ENCODE measurements at places on chromosomes 6 and 20.

DNA sequence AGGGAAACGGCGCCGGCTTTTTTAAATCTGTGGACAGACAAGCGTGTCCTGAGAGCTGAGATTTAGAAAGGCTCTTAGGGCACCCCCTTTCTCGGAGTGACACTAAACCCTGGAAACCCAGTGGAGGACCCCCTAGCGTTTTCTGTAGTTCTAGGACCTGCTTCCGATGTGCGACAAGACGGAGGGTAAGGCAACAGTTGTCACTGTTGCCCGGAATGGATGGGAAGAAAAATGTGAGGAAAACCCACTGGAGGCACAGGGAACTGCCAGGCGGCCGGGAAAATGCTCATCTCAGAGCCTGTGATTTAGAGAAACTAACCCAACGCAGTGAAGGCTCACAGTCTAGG lies 551 bp upstream of the ATP5F1E start:
- DNase-seq: no peak

DNA sequence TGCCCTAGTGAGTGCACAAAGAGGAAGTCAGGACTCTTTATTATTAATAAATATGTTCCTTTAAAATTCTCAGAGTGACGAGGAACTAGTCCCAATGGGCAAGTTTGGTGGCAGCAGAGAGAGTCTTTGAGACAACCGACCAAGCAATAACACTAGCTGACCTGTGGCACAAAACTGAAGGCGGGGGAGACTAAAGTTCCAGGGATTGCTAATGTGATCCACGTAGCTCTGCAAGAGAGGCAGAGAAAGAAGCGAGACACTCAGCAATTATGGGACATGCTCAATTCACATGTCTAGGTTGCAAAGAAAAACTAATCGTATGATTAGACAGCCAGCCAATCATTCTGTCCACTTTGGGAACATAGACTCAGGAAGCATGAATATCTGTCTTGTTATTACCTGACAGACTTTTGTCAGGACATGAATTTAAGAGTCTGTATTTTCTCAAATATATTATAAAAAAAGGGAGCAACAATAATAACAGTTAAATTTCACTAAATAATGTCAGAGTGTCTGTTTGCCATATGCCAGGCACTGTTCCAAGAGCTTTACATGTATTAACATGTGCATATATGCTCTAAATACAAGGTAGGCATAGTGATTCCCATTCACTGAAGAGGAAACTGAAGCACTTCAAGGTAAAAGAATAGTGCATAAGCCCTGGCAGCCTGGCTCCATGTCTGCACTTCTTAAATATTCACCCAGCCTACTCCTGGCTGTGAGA lies 81.0 kb downstream of the COL9A1 start:
- DNase-seq: no peak

DNA sequence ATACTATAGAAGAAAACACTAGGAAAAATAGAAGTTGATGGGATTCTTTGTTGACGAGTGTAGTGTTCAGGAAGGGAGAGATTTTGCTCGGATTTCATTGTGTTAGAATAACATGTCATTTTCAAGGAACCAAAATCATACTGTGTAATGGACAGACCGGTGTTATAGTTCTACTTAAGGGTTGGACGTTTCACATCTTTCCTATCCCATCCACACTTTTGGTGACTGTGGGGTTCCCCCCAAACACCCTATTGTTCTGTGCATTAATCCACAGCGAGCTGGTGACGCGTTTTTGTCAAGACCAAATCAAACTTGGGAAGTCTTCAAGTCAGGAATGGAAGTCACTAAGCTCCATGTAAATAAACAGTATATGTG lies 43.3 kb downstream of the TRIM27 start:
- DNase-seq: no peak

GRCh38 chr6:35415065-35415891 lies 36.9 kb upstream of the FANCE start:
- peak; percentile 27 for DNase-seq

DNA sequence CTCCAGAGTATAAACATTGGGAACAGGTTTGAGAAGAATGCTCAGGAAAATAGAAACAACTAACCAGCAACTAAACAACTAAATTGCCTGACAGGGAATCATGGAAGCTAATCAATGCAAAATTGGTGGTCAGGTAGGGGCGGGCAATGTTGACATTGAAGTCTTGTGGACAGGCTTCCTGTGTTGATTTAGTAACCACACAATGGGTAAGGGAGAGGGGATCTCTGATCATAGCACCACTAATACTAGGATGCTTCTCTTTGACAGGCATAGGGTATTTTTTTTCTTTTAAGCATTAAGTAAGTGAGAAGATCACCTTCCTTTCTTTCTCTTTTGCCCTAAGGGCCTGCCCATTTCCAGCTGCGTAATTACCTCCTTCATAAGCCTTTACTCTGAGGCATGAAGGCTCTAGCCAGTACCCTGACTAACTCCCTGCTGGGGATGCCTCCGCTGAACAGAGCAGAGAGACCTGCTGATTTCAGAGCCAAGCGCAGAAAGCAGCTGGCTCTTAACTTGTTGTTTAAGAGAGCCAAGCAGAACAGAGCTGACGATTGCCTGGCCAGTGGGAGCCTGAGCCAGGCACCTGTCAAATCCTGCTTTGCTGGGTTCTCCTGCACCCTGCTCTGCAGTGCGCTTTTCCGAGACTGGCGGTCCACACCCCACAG lies 118.7 kb downstream of the BMP2 start:
- DNase-seq: no peak

- no peak for DNase-seq
Measured at GRCh38 chr20:54062812-54063280, 7.5 kb downstream of the BCAS1 start.

GRCh38 chr6:32208996-32209395 lies 14.9 kb downstream of the NOTCH4 start:
- no peak for DNase-seq

DNA sequence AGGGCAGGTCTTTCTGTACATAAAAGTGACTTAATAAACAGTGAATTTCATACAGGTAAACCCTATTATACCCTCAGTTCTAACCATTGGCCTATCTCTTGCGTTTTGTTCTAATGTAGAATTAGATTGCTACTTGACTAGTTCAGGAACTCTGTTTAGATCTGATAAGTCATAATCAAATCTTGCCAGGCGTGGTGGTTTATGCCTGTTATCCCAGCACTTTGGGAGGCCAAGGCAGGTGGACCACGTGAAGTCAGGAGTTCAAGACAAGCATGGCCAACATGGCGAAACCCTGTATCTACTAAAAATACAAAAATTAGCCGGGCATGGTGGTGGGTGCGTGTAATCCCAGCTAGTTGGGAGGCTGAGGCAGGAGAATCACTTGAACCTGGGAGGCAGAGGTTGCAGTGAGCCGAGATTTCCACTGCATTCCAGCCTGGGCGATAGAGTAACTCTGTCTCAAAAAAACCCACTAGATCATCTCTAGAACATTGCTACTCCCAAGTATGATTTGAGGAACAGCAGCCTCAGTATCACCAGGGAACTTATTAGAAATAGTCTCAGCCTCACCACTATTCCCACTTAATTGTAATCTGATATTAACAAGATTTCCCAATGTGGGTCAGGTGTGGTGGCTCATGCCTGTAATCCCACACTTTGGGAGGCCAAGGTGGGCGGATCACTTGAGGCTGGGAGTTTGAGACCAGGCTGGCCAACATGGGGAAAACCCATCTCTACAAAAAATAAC lies 12.2 kb downstream of the GTPBP2 start:
- no peak for DNase-seq

- no peak for DNase-seq
Measured at GRCh38 chr6:157648561-157648960, 174.5 kb upstream of the SNX9 start.

GRCh38 chr6:19472850-19473249 lies 364.3 kb upstream of the ID4 start:
- DNase-seq: no peak

DNA sequence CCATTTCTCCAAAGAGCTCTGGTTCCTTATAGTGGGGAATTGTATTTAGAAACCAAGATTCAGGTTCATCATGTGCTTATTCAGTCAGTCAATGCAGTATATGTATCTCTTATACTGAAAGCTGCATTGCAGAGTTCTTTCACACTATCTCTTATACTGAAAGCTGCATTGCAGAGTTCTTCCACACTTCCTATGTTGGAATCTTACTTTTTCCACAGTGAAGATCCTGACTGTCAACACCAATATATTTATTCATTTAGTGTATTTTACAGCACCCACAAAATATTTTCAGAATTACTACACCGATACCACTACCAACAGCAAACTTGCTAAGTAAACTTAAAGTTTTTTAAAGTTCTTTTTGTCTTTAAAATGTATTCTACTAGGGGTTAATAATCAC lies 349.3 kb upstream of the MMS22L start:
- DNase-seq: no peak

- DNase-seq: no peak
Measured at GRCh38 chr6:35681298-35681697, 7.4 kb downstream of the FKBP5 start.

GRCh38 chr20:23868321-23868720 lies 11.2 kb downstream of the CST5 start:
- DNase-seq: no peak

- peak; percentile 64 for DNase-seq
Measured at GRCh38 chr6:26270903-26271667, 93.9 kb upstream of the BTN3A2 start.

DNA sequence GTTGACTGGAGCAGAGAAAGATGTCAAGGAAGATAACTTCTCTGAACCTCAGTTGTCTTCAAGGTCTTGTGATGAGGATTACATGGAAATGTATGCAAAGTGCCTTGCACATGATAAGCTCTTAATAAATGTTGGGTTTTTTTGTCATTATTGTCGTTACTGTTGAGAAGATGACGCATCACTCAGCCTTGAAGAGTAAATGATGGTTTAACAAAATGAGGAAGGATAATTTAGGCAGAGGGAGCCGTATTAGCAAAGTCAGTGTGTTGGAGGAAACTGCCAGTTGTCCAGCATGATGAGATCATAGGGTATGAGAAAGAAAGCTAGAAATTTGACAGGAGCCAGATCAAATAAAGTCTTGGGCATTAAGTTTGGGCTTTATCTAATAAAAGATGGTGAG lies 8.8 kb upstream of the SUPT3H start:
- no peak for DNase-seq

DNA sequence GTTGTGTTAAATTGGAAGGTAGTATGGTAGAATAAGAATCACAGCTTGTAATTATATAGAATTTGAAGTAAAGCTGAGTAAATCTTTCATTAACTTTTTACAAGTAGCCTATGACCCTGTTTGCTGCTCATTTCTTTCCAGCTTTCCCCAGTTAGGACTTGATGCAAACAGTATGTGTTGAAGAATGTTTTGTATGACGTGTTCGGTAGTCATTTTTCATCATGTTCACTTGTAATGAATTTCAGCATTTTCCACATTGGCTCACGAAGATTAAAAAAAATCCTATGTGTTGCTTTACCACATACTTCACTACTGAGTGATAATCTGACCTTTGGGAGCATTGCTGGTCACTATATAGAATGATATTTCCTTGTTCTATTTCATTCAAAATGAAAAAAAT lies 162.4 kb downstream of the CDKAL1 start:
- no peak for DNase-seq

DNA sequence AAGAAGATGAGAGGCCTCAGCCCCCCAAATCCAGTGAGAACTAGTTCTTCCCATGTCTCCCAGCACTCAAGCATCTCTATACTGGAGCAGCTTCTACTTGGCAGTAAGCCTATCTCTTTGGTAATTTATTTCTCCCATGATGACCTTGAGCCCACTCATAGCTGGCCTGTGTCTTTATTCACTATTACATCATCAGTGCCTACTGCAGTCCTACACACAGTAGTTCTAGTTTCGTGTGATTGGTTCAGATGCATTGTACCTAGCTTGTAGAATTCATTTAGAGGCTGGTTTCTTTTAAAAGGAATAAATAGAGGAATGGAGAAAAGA lies 255.6 kb upstream of the ZFP64 start:
- DNase-seq: no peak

- no peak for DNase-seq
Measured at GRCh38 chr6:7100072-7100752, 7.5 kb upstream of the RREB1 start.

GRCh38 chr6:99032396-99032795 lies 84.7 kb upstream of the FBXL4 start:
- DNase-seq: no peak

DNA sequence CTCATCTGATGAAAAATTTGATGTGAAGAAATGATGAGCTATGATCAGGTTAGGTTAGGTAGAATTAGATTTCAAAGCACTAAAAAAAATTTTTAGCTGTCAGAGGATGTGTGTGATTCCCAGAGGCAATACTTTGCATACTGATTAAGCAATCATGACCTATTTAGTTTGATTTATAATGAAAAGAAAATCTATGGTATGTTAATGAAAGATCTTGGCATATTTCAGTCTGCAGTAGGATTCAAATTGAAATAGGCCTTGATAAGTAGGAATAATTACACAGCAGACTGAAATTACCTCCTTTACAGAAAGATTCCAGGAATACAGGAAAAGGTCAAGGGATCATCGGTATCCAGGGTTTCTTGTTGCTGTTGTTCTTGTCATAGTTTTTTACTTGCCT lies 69.3 kb downstream of the HDDC2 start:
- DNase-seq: no peak

DNA sequence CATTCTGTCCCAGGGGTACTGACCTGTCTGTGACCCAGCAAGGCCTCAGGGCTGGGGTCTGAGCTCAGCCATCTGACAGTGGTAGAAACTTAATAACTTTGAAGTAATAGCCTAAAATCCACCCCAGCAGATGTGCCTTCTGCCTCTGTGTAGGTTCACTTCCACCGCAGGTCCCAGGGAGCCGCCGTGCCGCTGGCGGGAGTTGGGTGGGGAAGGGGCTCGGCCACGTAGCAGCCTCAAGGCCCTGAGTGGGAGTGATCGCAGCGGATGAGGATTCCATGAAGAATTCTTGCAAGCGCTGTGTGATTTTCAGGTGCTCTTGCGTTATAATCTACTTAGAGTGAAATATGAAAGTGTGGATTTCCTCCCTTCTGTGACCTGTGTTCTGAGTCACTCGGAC lies 163.7 kb downstream of the DTNBP1 start:
- no peak for DNase-seq

DNA sequence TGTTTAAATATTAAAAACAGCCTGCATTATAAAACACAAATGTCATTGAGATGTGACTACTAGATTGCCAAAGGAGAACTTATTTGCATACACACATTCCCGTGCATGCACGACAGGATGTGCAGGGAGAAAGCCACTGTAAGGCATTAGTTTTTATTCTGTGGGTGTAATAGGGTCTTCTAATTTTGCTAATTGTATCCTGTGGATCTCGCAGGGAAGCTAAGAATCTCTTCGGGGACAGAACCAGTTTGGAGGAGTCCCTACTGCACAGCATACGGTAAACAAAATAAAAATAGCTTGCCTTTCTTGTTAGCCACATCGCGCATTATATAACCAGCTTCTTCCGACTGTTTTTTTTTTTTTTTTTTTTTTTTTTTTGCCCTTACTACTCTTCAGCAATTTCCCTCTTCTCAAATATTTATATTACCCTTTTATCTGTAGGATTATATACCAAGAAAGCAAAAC lies 2.0 kb downstream of the ATXN1 start:
- DNase-seq: no peak
